T-helper 2 cell treated with Interferon-gamma antibody and Interleukin-4, amounts not matched to agents 5 μg/mL and 100 μg/mL, for 36 hours (primary cell): ENCODE measurements at places on chromosomes 1 and 21.

GRCh38 chr1:12142891-12143630 lies 23.7 kb upstream of the TNFRSF1B start:
- no peak for DNase-seq

DNA sequence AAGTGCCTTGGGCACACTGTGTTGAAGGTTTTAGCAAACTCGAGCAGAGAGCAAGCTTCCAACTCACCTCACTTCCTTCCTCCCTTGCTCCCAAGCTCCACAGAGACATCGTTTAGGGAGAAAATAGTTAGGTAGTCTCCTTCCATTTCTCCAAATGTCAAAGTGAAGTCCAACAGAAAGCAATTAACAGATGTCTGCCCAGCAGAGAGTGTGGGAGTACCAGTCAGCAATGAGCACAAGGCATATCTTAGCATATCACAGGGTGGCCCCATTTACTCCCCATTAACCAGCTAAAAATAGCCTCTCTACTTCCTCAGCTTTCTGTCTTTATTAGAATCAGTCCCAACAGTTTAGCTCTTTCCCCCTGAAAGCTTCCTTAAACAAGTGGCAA lies 334.2 kb upstream of the CAMK1G start:
- DNase-seq: no peak

GRCh38 chr1:226063224-226063976 lies 884 bp downstream of the H3-3A start:
- DNase-seq: peak; percentile 48

- no peak for DNase-seq
These were observed 1588.1 kb upstream of the B3GALT2 start for GRCh38 chr1:194774535-194774934.

- no peak for DNase-seq
These were observed 132.7 kb downstream of the CCDC185 start for GRCh38 chr1:223525957-223526356.

- no peak for DNase-seq
These were observed 19.7 kb upstream of the KCNC4 start for GRCh38 chr1:110190282-110190929.

DNA sequence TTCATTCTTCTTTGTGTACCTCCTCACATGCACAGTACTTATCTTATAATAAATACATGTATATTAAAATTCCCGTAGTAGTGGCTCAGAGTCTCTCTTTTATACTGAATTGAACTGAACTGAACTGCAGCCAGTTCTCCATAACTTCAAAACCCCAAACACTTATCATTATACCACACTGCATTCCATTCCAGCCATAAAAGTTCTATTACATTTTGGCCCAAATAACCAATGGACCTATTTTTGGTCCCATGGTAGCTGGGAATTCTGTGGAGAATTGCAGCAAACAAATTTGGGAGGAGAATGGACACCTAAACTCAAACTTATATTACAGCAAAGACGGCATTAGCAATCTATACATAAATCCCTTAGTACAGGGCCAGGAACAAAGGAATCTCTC lies 86.6 kb upstream of the C1orf87 start:
- no peak for DNase-seq

DNA sequence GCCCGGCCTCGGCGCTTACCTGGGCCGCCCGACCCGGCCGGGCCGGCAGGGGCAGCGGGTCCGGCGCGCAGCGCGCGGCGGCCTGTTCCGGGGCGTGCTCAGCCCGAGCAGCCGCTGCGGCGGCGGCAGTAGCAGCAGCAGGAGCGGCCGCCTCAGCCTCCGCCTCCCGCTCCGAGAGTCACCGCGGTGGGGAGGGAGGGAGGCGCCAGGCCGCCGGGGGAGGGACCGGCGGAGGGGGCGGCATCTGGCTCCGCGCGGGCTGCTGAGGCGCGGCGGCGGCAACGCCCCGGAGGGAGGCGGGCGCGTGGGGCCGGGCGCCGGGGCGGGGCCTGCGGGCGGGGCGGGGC lies at the start of gene CTNNBIP1:
Gene CTNNBIP1 (minus strand): TSS at position 194 of the 347 bp plus-strand sequence. CDS start 38,205 bp downstream, outside the sequence.
- DNase-seq: no peak

DNA sequence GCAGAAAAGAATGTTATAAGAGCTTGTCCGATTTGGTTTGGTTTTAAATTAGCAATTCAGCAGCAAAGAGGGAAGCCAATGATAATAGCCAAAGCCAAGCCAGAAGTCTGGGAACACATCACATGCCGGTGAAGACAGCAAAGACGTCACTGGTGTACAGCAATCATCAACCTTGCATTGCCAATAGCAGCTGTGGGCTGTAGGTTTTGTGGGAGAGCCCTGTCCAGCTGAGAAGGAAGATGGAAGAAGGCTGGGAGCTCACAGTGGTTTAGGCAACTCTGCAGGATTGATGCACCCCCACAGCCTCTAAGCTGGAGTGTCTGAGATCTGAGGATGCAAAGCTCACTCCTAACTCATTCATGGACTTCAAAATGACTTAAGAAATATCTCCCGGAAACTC lies 338.7 kb downstream of the SIPA1L2 start:
- no peak for DNase-seq

GRCh38 chr1:157580179-157580827 lies 17.6 kb downstream of the FCRL4 start:
- DNase-seq: no peak

GRCh38 chr21:15415541-15416261 lies 314.1 kb upstream of the USP25 start:
- DNase-seq: no peak

DNA sequence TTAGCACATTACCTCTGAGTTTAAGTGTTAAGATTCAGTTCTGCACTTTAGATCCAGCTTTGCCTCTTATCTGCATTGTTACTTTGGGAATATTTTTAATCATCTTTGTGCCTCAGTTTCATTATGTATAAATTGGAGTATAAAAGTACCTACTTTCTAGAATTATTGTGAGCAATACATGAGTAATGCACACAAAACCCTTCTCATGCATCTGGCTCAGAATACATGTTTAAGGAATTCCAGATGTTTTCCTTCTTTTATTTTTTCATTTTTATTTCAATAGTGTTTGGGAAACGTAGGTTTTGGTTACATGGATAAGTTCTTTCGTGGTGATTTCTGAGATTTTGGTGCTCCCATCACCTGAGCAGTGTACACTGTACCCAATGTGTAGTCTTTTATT lies 14.2 kb downstream of the C8A start:
- no peak for DNase-seq

DNA sequence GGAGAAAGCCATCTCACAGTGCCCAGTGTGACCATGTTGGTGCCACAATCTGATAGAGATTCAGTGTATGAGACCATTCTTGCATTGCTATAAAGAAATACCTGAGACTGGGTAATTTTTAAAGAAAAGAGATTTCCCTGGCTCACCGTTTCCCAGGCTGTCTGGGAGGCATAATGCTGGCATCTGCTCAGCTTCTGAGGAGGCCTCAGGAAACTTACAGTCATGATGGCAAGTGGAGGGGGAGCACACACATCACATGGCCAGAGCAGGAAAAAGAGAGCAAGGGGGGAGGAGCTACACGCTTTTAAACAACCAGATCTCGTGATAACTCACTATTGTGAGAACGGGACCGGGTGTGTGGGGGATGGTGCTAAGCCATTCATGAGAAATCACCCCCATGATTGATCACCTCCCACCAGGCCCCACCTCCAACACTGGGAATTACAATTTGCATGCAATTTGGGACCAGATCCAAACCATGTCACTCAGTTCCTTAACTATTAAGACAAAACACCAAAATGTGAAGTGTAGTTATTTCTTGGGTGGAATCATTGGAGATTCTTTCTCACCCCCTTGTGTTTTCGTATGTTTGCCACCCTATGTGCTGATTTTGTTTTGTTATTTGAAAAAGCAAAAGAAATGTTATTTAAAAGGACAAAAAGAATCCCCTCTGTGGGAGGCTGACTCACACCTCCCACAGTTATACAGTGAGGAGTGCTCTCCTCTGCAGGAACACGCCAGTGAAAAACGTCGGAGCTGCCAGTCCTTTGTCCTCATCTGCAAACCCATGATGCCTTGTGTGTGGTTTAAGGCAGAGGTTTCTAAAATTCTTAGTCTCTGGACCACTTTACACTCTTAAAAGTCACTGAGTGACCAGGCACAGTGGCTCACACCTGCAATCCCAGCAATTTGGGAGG lies 46.9 kb upstream of the IFNLR1 start:
- DNase-seq: no peak

GRCh38 chr1:228515200-228515834 lies 28.1 kb downstream of the RNF187 start:
- DNase-seq: peak; percentile 21

GRCh38 chr1:48596046-48596445 lies 124.0 kb upstream of the SPATA6 start:
- no peak for DNase-seq

GRCh38 chr1:201136355-201137023 lies 9.5 kb upstream of the ASCL5 start:
- DNase-seq: no peak

- no peak for DNase-seq
These were observed 165.8 kb downstream of the PAPPA2 start for GRCh38 chr1:176628775-176629174.

- no peak for DNase-seq
These were observed 45.9 kb downstream of the SYT14 start for GRCh38 chr1:209983953-209984352.

- peak; percentile 59 for DNase-seq
These were observed 1.2 kb upstream of the DENND1B start for GRCh38 chr1:197776351-197777105.

DNA sequence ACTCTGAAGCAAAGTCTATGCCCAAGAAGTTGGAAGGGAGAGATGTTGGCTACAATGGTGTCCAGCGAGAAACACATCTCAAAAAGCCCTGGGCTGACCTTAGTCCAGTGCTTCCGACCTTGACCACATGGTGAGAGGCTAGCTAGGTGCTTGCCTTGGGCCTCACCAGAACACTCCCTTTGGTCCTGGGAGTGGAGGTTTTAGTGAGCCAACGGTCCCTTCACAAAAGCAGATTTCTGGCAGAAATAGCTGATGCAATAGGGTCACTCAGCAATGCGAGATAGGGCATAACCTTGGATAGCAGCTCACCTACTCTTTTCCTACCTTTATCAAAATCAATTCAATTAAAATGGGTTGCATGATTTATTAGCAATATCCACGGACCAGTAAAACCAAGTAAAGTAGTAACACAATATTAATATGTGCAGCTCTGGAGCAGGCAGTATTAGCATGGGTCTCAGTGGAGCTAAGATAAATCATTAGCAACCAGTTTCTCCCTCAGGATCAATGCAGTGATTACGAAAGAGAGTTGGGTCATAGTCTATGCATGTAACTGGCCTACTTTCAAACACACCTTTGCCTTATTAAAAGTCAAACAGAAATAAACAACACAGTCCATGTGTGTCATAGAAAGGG lies 1.9 kb downstream of the SLC30A10 start:
- DNase-seq: no peak

DNA sequence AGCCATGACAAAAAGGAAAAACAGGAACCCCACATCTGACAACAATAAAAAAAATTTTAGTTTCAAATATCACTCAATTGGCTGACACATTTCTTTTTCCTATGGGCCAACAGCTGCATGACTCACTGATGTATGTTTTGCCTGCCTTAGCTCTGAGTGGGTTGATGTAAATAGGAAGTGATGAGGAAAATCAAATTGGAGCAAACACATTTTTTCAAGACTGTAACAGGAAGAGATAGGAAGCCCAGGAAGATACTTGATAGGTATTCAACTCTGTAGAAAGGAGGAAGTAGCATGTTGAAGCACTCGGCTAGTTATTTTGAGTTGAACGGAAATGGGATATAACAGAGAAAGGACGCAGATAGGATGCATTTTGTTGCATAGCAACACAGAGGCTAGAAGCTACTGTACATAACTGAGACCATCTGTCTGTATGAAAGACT lies 168.0 kb upstream of the NR5A2 start:
- no peak for DNase-seq

GRCh38 chr21:30831194-30831765 lies 1.7 kb upstream of the KRTAP7-1 start:
- no peak for DNase-seq
